ENCODE measurements at places on chromosomes 7 and 10.
A peak's percentile ranks its signal among the peaks of the same experiment; 100 is the strongest.

DNA sequence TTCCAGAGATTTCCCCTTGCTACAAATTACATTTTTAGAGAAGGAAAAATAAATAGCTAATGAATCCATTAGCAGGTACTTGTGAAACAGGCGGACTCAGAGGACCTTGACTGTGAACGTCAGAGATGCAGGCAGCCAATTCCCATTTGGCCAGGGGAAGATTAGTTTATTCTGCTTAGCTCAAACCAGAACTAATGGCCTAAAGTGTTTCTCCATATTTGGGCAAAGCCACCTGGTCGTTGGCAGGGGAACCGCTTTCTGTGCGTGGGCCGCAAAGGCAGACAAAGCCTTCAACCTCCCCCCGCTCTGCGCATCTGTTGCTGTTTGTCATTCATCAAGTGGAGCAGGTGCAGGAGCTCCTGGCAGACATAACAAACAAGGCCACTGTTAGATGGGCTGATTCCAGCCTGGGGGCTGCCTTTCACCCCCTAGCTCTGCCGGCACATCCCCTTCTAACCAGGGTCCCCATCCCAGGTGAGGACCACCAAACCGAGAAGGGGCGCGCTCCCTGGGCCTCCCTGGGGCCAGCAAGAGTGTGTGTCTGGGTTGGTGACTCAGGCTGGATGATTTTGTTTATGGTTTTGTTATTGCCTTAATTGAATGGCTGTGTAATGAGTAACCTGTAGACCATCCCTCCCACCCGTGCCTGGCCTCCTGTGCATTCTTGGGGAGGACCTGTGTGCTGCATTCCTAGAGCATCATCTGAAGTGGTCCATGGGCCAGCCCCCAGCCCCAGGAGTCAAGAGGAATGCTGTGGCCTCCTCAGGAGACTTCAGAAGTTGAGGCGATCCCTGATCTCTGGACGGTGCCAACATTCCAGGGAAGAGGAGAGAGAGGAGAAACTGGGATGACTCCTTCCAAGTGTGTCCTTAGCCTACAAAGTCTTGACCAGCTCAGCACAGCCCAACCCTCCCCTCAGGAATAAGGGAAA is 14.5 kb upstream of the CPA1 start:
- peak; percentile 45 for DNase-seq

DNA sequence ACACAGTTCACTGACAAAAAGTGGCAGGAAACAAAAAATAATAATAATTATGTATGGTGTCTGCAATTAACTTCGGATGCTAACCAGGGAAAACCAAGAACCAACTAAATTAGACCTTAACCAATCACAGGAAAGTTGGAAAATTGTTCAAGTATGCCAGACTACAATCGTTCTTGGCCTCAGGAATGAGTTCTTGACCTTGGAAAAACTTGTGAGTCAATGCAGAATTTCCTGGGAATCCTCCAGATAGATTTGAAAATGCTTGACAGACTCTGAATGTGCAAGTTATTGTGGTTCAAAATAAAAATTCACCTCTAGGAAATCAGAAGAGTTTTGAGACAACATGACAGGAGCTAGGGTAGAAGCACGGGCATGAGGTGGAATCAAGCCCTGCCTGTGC is 171.5 kb downstream of the C7orf25 start:
- no peak for DNase-seq

- no peak for DNase-seq
These were observed 3.2 kb downstream of the MGMT start for GRCh38 chr10:129470103-129470851.

- DNase-seq: no peak
These were observed 23.9 kb downstream of the HERPUD2 start for GRCh38 chr7:35670856-35671569.

DNA sequence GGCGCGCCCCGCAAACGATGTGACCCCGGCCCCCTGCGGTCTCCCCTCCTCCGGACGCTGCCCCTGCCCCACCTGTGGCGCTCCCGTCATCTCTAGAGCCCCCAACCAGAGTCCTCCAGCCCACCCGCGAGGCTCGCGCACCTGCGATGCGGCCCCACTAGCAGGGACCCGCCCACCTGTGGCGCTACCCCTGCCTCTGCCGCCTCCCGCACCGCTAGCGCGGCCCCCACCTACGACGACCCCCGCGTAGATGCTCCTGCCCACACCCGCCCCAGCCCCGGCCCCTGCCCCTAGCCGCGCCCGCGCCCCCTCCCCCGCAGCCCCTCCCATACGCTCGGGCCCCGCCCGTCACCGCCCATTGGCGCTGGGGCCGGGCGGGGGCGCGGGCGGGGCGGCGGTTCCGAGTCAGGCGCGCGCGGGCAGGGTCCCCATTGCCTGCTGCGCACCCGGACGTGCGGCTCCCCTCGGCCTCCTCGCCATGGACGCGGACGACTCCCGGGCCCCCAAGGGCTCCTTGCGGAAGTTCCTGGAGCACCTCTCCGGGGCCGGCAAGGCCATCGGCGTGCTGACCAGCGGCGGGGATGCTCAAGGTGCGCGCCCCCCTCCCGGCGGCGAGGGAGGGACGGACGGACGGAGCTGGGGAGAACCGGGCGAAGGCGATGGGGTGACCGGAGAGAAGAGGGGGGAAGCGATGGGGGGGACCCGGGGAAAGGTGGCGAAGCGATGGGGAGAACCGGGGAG is at the start of gene PFKP:
TSS of gene PFKP (plus strand) at position 431 of the 741 bp plus-strand sequence. CDS start at position 479, 48 bp downstream.
- DNase-seq: peak; percentile 66

GRCh38 chr7:31633467-31633866 is 53.5 kb upstream of the PPP1R17 start:
- DNase-seq: no peak

- DNase-seq: no peak
These were observed 134.4 kb upstream of the LYZL2 start for GRCh38 chr10:30763918-30764317.

DNA sequence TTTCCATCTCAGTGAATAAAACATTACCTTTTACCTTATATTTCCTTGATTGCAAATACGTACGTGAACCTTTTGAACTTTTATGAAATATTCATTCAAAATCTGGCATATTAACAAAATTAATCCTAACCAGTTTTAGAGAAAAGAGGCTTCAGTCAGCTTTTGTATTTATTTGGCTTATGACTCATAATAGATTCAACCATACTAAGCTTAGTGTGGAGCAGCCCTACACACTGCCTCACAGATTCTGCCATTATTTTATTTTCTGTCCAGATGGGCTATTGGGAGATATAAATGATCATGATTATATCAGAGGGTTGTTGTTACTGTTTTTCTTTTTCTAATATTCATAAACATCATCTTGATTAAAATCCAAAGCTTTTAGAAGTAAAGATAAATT is 325.5 kb downstream of the GPR37 start:
- no peak for DNase-seq

DNA sequence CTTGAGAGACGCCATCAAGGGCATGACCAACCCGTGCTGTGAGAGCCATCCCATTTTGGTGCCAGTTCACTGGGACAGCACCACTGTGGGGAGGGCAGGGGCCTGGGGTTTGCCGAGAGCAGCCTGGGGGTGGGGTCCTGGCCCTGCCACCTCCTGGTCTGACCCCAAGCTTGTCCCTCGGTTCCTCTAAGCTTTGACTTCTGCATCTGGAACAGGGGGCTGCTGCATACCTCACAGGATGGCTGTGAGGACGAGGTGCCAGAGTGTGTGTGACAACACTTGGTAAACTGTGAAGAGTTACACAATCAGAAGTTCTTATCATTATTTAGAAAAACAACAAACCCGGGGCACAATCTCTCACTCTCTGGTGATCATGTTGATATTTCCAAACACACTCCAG is 89.9 kb downstream of the CRTAC1 start:
- no peak for DNase-seq

GRCh38 chr10:83724471-83725241 is 414.7 kb upstream of the GHITM start:
- no peak for DNase-seq

GRCh38 chr7:4134631-4135030 is 547.5 kb upstream of the FOXK1 start:
- no peak for DNase-seq

DNA sequence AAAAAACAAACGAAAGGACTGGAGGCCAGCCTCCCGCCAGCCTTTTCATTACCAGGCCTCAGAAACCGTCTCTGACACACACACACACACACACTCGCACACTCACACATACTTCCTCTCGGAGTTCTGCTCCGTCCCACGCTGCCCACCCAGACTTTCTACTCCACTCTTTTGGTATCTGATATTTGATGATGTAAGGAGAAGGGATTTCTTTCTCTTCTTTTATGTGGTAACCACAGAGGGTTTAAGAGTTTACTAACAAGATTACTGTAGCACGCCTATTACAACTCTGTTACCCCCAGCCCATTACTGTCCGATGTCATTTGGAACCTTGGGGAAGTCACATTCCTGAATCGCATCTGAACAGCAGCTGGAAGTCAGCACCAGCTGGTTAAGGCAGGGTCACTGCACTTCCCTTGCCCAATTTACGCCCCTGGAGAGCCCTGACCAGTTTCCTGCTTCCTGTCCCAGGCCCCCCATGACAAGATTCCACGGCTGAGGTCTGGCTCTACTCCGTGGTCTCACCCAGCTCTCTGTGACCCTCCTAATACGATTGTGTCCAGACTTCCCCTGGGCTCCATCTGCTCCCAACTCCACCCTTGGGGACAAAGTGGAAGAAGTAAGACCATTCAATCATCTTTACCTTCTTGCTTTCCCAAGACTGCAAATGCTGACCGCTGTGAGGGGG is 1.1 kb downstream of the DENND2A start:
- no peak for DNase-seq

GRCh38 chr7:107815254-107815882 is 12.3 kb upstream of the SLC26A3 start:
- no peak for DNase-seq

DNA sequence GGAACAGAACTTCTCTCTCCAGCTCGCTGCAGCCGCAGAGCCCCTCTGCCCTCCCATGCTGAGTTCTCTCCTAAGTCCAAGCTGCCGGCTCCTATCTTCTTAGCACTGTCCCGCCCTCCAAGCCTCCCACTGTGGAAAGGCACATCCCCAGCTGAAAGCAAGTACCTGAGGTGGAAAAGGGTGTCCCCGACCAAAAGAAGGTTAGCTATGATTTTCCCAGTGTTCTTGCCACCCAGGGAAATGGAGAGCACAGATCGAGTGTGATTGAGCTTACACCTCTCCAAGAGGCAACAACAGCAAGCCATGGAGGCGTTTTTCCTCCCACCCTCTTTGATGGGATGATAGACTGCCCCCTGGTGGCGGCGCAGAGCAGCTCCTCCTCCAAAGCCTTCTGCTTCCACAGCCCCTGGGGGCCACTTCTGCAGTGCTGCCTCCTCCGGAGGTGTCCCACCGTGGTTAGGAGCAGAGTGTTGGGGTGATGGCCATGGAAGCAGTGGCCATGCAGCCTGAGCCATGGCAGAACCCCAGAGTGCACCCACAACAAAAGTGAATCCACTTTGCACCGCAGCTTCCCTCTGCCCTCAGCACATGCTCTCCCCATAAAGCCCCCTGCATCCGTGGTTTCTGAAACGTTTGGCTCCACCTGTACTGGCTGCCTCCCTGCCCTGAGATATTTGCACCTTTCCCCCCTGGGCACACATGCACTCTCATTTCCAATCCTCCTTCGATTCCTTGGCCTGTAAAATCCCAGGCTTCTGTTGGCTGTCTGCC is 143.1 kb upstream of the STK17A start:
- DNase-seq: peak; percentile 67

GRCh38 chr7:128137181-128137580 is 103.9 kb upstream of the LEP start:
- DNase-seq: no peak

DNA sequence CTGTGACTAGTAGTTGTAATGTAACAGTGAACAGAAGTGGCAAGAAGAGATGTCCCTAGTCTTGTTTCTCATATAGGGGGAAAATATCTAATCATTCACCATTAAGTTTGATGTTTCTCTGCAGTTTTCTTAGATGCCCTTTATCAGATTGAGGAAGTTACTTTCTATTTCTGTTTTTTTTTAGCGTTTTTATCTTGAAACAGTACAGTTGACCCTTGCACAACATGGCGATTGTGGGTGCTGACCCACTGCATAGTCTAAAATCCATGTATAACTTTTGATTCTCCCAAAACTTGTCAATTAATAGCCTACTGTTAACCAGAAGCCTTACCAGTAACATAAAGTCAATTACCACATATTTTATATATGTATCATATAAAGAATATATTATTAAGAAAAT is 192.0 kb downstream of the ADK start:
- DNase-seq: no peak

- no peak for DNase-seq
These were observed 27.9 kb upstream of the JAZF1 start for GRCh38 chr7:28208506-28208905.

- no peak for DNase-seq
These were observed 2.9 kb upstream of the ADAM8 start for GRCh38 chr10:133279326-133280226.

DNA sequence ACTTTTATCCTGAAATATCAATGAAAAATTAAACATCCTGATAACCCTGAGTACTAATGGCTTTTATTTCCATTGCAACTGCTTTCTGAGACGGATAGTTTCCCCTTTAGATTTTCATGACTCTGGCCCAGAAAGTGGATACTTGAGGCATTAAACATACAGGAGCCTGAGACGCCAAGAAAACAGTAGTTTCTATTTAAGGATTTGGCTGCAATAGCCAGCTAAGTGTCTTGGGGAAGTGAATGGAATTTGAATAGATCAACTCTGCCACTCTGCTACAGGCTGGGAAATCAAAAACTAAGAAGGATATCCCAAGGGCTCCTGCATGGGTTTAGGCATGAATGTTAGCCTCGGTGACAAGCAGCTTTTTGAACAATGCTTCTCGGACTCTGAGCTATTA is 24.7 kb upstream of the GPAM start:
- no peak for DNase-seq

DNA sequence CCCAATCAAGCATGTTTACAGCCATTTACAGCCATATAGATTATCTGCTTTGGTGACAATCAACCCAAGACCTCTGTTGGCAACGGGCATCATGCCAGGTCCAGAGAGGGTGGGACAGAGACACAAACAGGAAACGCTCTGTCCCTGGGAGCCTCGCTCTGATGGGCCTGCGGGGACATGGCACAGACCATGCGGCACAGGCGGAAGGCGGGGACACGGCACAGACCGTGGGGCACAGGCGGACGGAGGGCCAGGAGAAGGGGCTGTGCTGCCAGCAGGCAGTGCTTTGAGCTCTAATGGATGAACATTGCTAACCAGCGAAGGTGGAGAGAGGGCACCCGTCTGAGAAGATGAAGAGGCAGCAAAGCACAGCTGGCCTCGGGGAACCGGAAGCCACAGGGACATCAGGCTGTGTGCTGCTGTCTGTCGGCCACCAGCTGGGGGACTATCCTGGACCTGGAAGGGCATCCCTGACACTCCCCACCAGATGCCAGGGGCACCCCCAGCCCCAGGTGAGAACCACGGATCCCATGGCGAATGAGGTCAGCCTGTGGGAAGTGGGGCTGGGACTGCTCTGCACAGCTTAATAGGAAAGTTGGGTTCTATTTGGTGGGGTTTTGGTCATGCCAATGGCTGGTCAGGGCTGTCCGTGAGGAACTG is 61.0 kb downstream of the DIP2C start:
- DNase-seq: no peak

- no peak for DNase-seq
These were observed 101.2 kb upstream of the EFCAB10 start for GRCh38 chr7:105682341-105683060.
